ENCODE measurements at places on chromosomes 12 and 14. TPM values are rescaled to one million over a fixed set of nuclear protein-coding genes. Genes with fewer than 3 reads are reported as not detected.
A peak's percentile ranks its signal among the peaks of the same experiment; 100 is the strongest.

GRCh38 chr14:104183796-104184195 lies 45.4 kb downstream of the KIF26A start:
- no peak for DNase-seq

GRCh38 chr14:36506732-36507614 lies 13.1 kb downstream of the NKX2-1 start:
- DNase-seq: peak; percentile 68

DNA sequence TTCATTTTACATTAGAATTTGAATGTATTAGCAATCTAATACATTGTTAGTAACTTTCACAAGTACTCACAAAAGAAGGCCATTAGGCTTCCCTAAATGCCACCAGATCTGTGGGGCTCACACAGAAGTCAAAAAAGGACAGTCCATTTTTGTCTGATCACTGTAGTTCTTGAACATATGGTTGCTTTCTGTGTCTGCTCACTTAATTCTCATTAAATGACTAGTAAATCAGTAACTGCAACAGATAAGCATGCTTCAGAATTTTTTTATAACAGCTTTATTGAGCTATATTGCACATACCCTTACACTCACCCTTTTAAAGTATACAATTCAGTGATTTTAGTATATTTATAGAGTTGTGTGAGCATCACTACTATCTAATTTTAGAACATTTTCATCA lies 71.4 kb downstream of the DENND5B start:
- DNase-seq: no peak

GRCh38 chr12:57811028-57811755 lies 7.3 kb downstream of the AVIL start:
- DNase-seq: no peak

DNA sequence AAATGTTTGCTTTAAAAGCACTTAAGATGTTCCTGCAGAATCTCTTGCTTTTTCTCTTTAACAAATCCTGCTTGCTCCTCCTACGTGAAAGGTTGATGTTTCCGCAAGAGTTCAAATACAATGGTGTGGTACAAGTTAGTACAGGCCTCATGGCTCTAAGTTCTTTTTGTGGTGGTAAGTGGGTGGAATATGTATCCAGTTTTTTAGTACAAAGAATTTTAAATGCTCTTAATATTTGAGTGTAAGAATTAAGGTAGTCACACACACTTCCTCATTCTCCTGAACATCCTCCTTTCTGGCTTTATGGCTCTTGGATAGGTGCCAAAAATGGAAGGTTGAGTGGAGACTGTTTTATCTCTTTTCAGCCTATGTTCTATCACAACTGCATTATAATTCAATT lies 1.8 kb downstream of the OTOGL start:
- no peak for DNase-seq

The ASCL1 gene
- total RNA-seq: not detected

All from osteoblast (primary cell).